ENCODE measurements at places on chromosomes 12 and 14.

DNA sequence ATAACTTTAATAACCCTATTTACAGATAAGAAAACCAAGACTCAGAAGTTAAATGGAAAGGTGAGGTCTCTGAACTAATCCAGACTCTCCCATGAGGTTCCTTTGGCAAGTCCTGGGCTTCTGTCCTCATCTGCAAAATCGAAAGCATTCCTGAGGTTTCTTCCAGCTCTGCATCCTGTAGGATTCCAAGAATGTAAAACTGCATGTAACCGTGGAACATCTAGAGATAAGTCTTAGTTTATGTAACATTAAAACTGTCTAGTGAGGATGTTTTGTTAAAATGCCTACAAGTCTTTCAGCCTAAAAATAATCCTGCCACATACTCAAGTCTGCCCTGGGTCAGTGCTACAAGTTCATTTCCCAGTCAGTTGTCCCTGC is 7.3 kb upstream of the ITFG2 start:
- DNase-seq: no peak

GRCh38 chr12:109793411-109793810 is 39.8 kb downstream of the TRPV4 start:
- DNase-seq: no peak

DNA sequence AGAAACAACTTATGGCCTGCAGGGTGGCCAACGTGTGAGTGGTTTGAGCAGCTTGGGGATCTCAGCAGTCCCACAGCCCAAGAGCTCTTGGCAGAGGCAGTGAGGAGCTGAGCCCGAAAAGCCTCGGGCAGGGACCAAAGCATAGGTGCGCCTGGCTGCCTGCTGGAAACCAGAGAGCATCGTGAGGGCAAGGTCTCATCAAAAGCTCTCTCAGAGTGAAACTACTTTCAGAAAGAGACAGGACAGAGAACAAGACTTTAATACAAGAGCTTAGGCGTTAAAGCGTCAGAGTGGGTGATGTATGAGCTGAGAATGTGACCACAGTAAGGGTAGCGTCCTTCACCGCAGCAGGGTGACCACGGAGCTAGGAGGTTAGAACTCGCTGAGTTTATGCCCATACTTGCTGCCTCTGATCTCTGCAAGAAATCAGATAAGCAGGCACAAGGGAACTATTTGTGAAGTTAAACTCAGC is 30.8 kb downstream of the LGMN start:
- DNase-seq: no peak

DNA sequence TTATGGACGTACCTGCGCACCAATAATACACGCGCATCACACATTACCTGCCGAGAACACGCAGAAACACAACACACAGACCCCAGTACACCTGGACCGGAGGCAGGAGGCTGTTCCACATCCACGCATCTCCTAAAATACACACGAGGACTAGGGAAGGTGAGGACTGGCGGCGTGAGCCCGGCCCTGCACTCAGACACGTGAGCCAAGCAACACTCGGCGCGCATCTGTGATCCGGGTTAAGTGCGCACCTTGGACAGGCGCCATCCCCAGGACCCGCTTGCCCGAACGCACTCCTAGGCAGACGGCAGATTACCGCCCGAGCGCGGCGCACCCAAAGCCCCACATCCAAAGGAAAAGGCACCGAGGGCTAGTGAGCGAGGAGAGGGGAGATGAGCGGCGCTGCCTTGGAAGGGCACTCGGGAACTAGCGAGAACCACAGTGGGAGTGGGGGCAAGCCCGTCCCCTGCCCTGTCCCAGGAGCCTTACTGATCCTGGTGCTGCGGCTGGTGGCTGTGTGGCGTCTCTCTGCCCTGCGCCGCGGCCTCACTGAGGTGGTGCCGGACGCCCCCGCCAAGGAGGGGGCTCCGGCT is 417 bp downstream of the GLS2 start:
- peak; percentile 60 for DNase-seq

GRCh38 chr12:119589097-119589496 is 4.5 kb upstream of the TMEM233 start:
- no peak for DNase-seq

DNA sequence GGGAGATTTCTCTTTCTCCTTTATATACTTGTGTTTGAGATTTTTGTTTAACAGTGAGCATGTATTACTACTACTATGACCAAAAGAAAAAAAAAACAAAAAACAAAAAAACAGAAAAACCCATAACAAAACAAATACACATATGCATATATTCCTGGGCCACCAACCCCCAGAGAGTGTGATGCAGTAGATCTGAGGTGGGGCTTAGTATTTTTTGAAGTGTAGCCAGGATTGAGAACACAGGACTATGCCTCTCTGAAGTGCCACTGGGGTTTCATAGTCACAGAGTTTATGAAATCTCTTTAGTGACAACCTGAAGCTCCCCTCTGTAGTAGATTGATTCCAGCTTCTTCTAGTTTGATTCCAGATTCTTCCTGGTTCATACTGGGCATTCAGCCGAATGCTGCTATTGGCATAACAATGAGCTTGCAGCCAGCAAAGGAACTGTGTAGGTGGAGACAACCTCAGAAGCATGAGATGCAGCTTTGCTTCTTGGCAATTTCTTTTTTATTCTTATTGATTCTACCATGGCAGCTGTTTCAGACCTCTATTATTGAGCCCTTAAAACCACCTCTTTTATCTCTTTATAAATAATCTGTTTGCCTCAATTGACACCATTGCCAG is 15.5 kb upstream of the ANO4 start:
- DNase-seq: no peak

DNA sequence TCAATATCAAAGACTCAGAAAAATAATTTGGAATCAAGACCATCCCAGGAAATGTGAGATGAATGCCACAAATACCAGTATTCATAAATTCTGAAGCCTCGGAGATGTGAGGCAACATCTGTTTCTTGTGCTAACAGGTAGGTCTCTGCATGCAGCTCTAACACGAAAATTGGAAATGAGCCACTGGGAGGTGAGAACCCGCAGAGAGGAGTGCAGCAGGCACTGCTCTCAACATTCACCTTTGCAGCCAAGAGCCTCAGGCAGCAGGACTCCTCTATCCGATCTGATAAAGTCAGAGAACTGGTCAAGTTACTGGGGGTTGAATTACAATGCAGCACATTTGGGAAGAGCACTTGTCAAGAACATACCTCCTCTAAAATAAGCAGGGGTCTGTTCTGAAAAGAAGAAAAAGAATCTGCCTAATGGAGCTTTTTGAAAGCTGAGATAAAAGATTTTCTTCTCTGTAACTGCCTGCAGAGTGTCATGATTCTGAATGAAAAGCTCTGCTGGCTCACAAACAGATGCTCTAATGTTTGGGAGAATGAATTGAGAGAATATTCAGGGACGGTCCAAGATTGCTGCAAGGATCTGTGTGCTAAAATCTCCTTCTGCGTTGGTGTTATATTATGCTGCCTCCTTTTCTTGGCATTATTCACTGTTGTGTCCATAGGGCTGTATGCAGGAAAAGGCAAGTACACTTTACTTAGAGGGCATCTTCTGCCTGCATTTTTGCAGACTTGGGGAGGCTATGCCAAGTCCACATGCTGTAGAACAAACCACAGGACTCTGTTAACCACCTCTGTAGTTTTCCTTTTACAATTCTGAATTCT is 209.6 kb upstream of the KRR1 start:
- peak; percentile 31 for DNase-seq

DNA sequence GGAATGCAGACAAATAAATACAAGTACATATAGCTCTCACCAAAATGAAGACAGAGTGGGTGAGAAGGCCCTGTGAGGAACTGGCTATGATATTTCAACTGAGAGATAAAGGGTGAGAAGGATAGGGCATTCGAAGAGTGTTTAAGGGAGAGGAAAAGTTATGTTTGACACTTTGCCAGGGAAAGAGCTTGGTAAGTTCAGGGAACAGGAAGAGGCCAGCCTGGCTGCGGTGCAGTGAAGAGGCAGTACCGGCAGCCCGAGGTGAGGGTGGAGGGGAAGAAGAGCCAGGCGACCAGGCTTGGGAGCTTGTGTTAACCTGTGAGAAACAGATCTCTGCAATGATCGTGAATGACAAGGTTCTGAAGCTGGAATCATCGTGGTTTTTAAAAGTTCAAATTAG is 84.7 kb upstream of the RFX4 start:
- DNase-seq: no peak

DNA sequence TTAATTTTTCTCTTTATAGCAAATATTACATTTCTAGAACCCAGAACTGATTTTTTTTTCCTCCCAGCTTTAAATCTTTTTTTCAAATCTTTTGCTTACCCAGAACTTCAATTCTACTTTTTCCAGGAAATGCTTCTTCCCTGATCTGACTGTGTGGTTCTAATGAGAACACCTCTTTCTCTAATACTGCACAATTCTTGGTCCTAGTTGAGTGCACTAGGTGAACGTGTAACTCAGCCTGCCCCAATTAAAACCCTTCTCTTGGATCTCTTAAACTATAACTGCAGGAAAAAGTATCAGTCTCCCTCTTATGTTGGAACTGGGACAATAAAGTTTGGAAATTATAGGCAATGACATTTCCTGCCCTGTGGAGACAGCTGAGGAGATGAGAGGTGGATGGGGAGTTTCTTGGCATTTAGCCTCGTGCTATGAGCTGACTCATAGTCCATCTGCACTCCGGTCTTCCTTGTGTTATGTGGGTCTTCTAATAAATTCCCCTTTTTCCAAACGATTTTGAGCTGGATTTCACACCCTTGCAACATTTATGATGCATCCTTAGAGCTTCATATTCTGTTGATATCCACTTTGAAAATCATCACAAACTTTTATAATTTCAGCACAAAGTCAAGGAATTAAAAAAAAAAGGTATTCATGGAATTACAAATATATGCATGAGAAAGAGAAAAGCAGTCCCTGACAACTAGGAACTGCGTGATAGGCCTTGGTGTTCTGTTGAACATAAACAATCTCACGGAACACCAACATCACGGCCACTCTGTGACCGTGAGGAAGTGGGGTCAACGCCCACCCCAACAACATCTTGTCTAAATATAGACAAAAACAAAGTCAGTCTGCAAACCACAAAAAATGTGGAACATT is 52.4 kb downstream of the BRMS1L start:
- no peak for DNase-seq

GRCh38 chr14:52124791-52125684 is 56.2 kb upstream of the NID2 start:
- DNase-seq: no peak
